ENCODE measurements at places on chromosomes 7 and 10.

- H3K36me3 ChIP-seq: peaks cover 4% of the 10 kb centered on the region
- H3K27me3 ChIP-seq: no peaks in the 10 kb centered on the region
Measured at GRCh38 chr7:30164567-30164966, 29.8 kb downstream of the MTURN start.

DNA sequence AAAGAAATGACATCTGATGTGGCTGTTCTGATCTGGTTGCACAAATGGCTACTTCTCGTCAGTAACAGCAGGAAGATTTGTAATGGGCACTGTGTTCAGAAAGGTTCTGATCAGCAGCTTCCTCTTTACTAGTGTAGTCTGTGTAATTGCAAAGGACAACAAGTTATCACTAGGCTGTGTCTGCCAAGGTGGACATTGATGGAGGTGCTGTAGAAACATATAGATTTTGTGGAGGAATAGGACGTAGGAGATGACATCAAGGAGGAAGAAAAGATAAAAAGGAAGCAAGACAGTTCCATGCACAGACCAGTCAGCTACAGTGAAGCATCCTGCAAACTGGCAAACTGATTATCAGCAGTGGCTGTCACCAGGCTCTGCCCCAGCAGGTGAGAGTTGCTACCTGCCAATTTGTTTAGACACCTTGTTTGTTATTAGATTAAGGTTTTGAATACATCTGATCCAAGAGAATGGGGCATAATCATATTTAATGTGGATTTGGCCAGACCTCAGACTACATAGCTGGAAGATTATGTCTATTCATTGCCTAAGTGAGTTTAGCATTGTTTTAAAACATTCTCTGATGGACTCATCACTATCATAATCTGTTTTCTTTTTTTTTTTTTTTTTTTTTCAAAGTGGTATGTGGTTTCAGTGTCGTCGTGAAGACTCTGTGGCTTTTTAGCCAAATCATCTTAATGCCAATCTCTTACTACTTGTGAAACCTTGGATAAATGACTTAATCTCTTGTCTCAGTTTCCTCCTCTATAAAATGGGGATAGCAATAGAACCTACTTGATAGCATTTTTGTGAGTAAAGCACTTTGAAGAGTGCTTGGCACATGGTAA, 417.9 kb upstream of the LRGUK start:
- no peak overlapping the region for H3K27ac ChIP-seq
- H3K36me3 ChIP-seq: peaks cover 6% of the 10 kb centered on the region
- H3K4me1 ChIP-seq: peaks cover 10% of the 10 kb centered on the region

GRCh38 chr10:63757067-63757466, 235.9 kb downstream of the REEP3 start:
- no peak overlapping the region for H3K27ac ChIP-seq
- H3K27me3 ChIP-seq: peaks cover 42% of the 10 kb centered on the region
- no peak overlapping the region for H3K4me3 ChIP-seq
- H3K36me3 ChIP-seq: no peaks in the 10 kb centered on the region

DNA sequence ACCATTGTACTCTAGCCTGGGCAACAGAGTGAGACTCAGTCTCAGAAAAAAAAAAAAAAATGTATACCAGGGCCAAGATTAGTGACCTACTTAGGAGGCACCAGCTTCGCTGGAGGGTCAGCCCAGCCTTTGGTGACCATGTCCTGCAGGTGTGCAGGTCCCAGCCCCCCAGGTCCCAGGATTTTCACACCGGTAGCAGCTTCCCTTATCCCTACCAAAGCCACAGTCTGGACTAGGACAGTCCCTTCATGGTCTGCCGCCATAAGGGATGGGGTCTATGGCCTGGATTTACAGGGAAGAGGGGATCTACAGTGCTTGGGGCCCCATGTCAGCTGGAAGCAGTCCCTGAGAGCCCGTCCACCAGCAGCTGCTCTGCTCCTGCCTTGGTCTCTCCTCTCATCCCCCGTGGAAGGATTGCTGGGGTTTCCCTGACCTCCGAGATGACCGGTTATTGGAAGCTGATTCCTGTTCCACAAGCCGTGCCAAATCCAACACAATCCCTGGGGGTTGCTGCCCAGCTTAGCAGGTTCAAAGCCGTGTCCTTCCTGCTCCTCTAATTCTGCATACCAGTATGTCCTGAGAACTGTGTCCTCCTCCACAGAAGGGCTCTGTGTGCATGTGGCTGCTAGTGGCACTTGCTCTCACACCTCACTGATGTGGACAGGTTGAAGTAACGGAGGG, 11.0 kb upstream of the NDUFB2 start:
- H3K36me3 ChIP-seq: peaks cover 33% of the 10 kb centered on the region
- no peak overlapping the region for H3K27ac ChIP-seq
- DNase-seq: no peak

GRCh38 chr7:101486433-101487104, 123.9 kb downstream of the COL26A1 start:
- H3K27me3 ChIP-seq: peaks cover 42% of the 10 kb centered on the region
- H3K4me1 ChIP-seq: no peaks in the 10 kb centered on the region
- H3K36me3 ChIP-seq: no peaks in the 10 kb centered on the region
- H3K27ac ChIP-seq: no peak overlapping the region
- no peak overlapping the region for H3K4me3 ChIP-seq
- DNase-seq: no peak

DNA sequence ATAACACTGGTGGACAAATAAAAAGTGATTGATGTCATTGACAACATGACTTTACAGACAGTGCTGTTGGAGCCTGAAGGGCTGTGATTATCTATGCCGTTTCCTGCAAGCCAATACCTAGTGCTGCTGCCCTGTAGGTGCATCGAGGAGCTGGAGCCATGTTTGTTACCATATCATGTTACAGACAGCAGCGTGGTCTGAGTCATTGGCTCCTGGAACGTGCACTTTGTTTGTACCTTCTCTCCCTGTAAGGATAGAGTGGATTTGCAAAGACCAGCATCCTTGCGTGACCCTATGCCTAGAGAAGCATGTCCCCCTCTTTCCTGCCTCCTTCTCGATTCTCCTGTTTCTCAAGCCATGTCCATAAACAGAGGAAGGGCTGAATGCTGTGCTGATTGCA, 597.2 kb downstream of the TYW1 start:
- H3K27ac ChIP-seq: no peak overlapping the region
- no peaks in the 10 kb centered on the region for H3K27me3 ChIP-seq
- no peak for DNase-seq
- no peaks in the 10 kb centered on the region for H3K36me3 ChIP-seq

DNA sequence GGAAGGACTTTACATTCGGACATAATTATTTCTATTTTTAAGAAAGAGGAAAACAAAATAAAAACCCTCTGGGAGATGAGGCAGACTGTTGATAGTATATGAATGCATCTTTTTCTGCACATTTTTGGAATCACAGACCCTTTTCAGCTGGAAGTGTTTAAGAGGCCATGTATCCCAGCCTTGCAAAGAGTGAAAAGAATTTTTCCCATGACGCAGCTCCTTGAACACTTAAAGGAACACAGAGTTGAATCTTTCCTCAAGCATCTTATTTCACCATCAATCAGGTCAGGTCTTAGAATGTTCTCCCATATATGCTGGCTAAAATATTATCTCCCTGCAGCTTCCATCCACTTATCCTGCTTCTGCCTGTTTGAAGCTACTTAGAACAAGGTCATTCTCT, 45.9 kb upstream of the PAPSS2 start:
- H3K4me3 ChIP-seq: no peak overlapping the region
- no peaks in the 10 kb centered on the region for H3K4me1 ChIP-seq
- H3K36me3 ChIP-seq: peaks cover 2% of the 10 kb centered on the region
- H3K27me3 ChIP-seq: peaks cover 14% of the 10 kb centered on the region
